Vagina (tissue), 2 donors: ENCODE measurements at places on chromosomes 13 and 19.

DNA sequence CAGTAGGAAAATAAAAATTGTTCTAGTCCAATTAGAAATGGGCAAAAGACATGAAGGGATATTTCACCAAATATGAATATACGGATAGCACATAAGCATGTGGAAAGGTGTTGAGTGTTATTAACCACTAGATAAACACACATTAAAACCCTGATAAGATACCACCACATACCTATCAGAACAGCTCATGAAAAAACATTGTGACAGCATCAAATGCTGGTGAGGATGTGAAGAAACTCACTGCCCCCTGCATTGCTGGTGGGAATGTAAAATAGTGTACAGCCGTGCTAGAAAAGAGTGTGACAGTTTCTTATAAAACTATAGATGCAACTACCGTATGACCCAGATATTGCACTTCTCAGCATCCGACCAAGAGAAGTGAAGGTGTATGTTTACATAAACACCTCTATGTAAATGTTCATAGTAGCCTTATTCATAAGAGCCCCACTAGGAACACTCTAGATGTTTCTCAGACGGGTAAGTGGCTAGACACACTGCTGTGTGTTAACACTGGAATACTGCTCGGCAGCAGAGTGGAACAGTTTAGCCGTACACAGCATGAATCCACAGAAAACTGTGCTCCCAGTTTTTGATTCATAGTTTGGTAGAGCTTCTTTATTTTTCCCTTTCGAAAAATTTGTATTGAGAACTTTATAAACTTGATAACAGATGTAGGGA is 321.1 kb downstream of the MYO16 start:
- no peak for DNase-seq

- no peak for DNase-seq
Observed at GRCh38 chr19:31908080-31908479, 437.3 kb upstream of the ZNF507 start.

GRCh38 chr19:47247308-47247990 is 8.9 kb upstream of the CCDC9 start:
- no peak for DNase-seq

DNA sequence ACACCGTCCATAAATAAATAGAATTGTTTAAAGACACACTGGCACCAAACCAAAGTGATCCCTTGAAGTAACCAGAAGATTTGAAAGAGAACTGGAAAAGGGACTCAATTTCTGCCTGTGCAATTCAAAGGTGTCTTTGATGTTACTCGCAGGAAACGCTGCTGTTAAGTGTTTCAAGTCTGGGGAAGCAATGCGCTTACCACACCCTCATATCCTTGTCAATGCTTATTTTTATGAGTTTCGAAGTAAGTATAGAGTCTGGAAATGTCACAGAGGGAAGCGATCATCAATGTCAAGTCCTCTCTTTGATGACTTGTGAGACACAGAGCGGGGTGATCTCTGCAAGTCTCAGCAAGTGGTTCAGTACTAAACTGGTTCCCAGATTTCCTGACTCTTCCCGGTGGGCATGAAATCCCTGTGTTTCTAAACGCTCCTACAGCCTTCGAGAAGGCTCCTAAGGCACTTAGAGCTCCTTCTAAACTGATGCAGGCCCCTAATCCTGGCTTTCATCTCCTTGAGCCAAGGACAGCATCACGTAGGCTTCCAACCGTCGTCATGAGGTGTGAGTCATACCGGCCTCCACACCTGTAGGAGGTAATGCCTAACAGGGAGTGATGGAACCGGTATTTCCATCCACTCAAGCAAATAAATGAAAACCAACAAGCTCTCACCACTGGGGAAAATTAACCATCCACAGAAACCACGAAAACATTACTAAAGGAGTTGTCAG is 22.8 kb downstream of the SYDE1 start:
- DNase-seq, result no peak

GRCh38 chr13:110860983-110861382 is 53.9 kb downstream of the ANKRD10 start:
- no peak for DNase-seq

- no peak for DNase-seq
Observed at GRCh38 chr13:81395368-81395767, 1054.4 kb upstream of the SPRY2 start.

GRCh38 chr19:48319647-48320541 is 5.5 kb upstream of the EMP3 start:
- no peak for DNase-seq

GRCh38 chr13:61138857-61139256 is 276.8 kb downstream of the PCDH20 start:
- no peak for DNase-seq

GRCh38 chr13:80436571-80437169 is 95.7 kb upstream of the SPRY2 start:
- no peak for DNase-seq

- no peak for DNase-seq
Observed at GRCh38 chr19:36265856-36266374, 51.0 kb downstream of the ZNF146 start.

DNA sequence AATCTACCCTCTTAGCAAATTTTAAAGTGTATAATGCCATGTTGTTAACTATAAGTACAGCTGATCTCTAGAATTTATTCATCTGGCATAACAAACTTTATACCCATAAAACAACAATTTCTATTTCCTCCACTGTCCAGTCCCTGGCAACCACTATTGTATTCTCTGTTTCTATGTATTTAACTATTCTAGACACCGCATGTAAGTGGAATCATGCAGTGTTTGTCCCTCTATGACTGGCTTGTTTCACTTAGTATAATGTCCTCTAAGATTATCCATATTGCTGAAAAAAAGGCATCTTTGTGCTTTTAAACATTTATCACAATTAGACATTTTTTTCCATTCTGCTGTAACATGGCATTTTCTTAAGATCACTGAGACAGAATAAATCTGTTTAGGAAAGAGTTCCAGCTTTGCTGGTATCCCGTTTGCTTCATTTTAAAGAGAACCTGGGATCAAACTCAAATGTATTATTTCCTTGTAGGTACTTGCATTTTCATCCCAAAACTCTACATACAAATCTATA is 1191.0 kb downstream of the SLITRK5 start:
- no peak for DNase-seq

- DNase-seq, result no peak
Observed at GRCh38 chr13:66296875-66297274, 933.3 kb downstream of the PCDH9 start.

DNA sequence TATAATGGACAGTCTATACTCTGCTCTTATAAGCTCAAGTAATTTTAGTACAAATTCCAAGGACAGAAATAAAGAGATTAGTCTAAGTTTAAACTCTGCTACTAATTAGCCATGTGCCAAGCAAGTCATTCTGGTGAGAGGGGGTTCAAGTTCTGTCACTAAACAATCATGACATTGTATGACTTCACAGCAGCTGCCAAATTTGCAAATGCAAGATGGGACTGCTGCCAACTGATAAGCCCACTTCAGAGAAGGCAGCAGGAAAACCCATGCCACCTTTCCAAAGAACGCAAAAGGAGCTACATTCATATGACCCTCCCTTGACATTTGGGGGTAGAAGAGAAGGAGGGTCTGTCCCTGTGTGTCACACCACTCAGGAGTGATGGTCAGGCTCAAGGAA is 60.7 kb upstream of the RFXAP start:
- DNase-seq, result no peak

DNA sequence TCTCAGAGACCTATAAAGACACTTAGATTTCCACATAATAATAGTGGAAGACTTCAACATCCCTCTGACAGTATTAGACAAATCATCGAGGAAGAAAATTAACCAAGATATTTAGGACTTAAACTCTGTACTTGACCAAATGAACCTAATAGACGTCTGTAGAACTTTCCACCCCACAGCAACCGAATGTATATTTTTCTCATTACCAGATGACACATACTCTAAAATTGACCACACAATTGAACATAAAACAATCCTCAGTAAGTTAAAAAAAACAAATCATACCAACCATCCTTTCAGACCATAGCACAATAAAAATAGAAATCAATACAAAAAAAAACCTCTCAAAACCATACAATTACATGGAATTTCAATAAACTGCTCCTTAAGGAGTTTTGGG is 201.0 kb downstream of the POSTN start:
- DNase-seq, result no peak
